GM13977 (cell line): ENCODE measurements at places on chromosomes 13 and 19.

DNA sequence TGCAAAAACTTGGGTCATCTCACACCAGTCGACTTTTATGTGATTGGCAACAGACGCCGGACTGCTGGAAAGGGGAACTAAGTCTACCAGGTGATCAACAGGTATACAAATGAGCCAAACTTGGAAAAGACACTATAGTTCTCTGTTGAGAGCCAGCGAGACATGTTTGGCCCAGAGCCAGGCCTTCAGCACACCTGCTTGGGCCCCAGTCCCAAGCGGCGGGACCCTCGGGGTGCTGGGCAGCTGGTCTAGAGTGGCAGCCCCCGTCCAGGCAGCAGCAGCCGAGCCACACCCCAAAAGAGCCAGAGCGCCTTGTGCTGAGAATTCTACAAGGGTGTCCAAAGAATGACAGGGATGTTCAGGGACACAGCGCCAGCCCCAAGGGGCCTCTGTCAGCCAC lies 28.0 kb downstream of the NAXD start:
- DNase-seq: no peak

- DNase-seq: no peak
Observed at GRCh38 chr13:48165063-48165462, 67.9 kb upstream of the ITM2B start.

- DNase-seq: peak; percentile 79
Observed at GRCh38 chr19:18408053-18408476, 10.6 kb upstream of the LRRC25 start.

GRCh38 chr19:11420429-11421370 lies 1.6 kb upstream of the RGL3 start:
- peak; percentile 55 for DNase-seq

DNA sequence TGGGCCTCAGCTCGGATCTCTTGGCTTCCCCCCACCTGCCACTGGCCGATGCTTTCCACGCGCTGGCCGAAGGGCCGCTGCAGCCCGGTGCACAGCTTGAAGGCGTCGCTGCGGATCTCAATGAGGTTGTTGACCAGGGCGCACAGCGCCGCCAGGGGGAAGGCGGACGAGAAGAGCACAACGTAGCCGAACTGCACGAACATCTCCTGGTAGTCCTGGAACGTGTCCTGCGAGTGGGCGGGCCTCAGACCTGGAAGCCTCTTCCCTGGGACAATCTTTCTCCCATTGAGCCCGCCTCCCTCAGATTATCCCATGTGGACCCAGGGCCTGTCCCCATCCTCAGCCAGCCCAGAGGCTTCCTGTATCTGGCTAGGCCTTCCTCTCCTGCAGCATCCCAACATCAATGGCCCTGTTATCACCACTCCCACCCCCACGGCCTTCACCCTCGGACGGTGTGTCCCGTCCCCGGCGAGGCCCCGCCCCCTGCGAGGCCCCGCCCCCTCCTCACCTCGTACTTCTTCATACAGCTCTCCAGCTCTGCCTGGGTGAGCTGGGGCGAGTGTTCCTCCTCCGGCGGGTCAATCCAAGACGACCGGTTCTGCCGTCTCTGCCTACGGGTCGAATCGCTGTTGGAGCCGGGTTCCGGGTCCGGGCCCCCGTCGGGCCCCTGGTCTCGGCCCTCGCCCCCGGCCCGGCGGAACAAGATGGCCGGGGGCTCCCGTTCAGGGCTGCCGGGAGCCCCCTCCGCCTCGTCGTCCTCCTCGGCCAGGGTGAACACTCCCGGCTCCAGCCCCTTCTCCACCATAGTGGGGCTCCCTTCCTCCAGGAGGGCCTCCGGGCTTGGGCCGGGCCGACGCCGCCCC lies 6.8 kb downstream of the ANO8 start:
- DNase-seq: peak; percentile 90

DNA sequence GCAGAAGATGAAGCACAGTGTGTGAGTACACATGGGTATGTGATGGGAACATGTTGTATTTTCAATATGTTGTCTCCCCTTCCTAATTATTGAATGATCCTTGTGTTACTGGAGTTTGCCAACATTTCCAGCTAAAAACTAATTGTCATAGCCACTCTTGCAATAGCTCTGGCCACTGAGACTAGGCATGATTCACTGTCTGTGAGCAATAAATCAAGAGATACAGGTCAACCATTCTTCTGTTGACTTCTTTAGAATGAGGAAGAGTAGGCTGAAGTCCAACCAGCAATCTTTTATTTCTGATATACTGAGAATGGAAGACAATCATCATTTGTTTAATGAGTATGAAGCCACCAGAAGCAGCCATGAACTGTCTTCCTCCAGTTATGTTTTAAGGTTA lies 413.9 kb downstream of the SLITRK5 start:
- DNase-seq: no peak

- DNase-seq: peak; percentile 66
Observed at GRCh38 chr19:6718741-6719539, 1.5 kb downstream of the C3 start.

GRCh38 chr13:49256841-49257240 lies 9.1 kb downstream of the CDADC1 start:
- no peak for DNase-seq

DNA sequence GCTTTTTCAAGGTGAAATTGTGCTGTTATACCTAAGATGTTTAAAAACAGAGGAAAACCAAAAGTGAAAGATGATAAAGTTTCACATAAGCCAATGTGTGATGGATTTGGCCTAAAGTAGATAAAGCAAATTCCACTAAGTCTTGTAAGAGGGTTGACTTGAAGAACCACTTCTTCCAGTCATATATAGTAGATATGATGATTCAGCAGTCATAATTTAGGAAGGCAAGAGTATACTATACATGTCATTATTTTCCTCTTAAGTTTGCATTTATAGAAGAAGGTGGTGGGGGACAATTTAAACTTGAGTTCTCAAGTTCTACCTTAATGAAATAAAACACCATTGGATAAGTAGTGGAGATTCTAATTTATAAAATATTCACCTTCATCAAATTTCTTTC lies 37.3 kb downstream of the PHF11 start:
- DNase-seq: no peak

DNA sequence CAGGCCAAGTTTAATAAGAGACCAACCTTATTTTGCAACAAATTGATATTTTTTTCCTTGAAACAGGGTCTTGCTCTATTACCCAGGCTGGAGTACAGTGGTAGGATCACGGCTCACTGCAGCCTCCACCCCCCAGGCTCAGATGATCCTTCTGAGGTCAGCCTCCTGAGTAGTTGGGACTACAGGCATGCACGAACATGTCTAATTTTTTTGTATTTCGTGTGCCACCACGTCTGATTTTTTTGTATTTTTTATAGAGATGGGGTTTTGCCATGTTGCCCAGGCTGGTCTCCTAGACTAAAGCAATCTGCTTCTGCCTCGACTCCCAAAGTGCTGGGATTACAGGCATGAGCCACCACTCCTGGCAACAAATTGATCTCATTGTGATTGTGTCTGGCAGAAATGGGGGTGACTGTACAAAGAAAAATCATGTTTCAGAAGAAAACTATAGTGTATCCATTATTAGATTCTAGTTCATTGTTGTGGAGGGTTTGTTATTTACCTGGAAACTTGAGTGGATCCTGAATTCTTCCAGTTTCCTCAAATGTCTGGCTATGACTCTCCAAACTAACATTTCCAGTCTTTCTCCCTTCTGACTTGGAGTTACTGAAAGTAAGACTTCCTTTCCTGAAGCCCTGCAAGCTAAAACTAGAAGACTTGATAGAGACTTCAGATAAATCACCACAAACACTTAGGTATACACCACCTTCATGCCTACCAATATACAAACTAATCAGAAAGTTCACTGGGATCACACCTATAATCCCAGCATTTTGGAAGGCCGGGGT lies 17.3 kb upstream of the AKT2 start:
- no peak for DNase-seq

- peak; percentile 24 for DNase-seq
Observed at GRCh38 chr13:89897681-89898080, 1449.8 kb upstream of the MIR17HG start.

GRCh38 chr19:39449116-39449797 lies 3.9 kb downstream of the SUPT5H start:
- DNase-seq: no peak

GRCh38 chr19:42233106-42233505 lies 9.3 kb downstream of the GSK3A start:
- DNase-seq: no peak

DNA sequence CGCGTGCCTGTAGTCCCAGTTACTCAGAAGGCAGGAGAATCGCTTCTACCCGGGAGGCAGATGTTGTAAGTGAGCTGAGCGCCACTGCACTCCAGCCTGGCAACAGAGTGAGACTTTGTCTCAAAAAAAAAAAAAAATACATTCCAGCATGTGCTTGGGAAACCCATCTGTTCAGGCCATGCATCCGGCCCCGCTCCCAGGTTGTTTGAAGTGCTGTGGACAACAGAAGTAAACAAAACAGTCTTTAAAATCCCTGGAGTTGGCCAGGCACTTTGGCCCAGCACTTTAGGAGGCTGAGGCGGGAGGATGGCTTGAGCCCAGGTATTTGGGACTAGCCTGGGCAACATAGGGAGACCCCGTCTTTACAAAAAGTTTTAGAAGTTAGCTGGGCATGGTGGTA lies 3.2 kb upstream of the PTPRS start:
- no peak for DNase-seq

DNA sequence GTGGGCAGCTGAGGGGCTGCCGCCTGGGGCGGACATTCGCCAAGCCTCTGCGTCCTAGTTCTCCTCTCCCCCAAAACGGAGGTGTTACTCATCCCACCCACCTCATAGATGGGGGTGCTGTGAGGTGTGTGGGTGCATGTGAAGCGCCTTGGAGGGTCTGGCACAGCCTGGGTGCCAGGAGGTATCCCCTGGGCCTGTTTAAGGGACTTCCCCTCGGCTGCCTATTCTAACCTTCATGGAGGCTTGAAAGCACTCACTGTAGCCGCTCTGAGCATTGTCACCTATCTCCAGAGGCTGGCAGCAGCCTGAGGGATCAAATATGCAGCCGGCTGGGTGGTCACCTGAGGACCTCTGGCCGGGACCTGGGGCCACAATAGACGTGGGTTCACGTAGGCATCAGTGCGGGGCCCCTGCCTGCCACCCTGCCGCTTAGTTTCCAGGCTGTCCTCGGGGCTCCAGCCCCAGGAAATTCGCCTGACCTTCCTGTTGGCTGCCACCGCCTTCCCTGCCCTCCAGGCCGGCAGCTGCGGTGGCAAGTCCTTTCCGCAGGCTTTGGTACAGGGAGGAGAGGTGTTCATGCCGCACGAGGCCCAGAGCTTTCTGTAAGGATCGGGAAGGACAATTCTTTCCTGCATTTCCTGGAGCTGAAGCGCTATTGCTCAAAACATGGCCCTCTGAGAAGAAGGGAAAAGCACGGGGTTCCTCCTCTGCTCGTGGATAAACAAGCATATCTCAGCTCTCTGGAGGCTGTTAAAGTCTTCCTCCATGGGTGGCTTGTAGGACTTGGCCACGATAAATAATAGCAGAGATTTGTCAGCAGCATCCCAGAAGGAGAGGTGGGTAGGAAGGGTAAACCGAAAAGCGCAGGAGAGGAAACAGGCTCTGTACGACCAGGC lies 4.6 kb downstream of the COL4A2 start:
- DNase-seq: no peak

- no peak for DNase-seq
Observed at GRCh38 chr13:113437408-113438010, 15.8 kb downstream of the ADPRHL1 start.

- DNase-seq: no peak
Observed at GRCh38 chr13:98717256-98717655, 35.2 kb downstream of the SLC15A1 start.

DNA sequence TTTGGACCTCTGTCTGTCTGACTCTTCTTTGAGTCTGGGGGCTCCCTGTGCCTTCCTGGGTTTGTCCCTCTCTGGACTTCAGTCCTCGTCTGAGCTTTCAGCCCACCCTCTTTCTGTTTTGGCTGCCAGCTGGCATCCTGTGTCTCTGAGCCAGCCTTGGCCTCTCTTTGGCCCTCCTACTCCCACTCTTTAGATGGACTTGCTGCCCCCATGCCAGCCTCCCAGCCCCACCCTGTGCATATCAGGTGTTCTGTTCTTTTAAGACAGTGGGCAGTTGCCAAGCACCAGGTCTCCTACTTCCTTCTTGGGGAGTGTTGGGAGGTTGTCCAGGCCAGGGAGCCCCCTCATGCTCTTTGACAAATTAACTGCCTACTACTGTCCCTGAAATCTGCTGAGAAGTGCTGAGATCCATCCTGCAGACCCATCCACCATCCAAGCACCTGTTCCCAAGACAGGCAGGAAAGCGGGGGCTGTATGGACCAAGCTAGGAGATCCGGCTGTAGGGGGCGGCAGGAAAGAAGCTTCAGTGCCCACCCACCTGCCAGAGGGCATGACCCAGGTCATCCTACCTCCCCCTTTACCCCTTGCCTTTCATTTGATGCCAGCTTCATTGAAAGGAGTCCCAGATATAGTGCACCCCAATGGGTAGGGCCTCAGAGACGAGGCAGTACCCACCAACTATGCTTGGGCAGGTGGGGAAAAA lies 9.6 kb downstream of the CIC start:
- DNase-seq: no peak

DNA sequence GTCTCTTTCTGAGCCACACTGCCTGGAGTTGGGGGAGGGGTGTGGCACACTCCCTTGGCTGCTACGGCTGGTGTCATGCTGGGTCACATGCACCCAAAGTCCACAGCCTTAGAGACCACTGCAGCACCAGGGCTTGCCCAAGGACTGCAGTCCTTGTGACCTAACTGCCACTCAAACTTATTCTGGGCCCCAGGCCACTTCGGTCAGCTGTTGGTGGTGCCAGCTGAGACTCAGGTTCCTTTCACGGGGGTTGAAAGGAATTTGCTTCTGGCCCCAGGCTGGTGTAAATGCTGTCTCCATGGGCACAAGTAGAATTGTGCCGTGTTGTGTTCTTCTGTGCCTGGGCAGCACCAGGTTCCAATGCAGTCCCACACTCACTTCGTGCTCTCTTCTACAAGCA lies 9.5 kb upstream of the VN1R1 start:
- no peak for DNase-seq

- peak; percentile 8 for DNase-seq
Observed at GRCh38 chr13:38167164-38167822, 182.4 kb upstream of the UFM1 start.

DNA sequence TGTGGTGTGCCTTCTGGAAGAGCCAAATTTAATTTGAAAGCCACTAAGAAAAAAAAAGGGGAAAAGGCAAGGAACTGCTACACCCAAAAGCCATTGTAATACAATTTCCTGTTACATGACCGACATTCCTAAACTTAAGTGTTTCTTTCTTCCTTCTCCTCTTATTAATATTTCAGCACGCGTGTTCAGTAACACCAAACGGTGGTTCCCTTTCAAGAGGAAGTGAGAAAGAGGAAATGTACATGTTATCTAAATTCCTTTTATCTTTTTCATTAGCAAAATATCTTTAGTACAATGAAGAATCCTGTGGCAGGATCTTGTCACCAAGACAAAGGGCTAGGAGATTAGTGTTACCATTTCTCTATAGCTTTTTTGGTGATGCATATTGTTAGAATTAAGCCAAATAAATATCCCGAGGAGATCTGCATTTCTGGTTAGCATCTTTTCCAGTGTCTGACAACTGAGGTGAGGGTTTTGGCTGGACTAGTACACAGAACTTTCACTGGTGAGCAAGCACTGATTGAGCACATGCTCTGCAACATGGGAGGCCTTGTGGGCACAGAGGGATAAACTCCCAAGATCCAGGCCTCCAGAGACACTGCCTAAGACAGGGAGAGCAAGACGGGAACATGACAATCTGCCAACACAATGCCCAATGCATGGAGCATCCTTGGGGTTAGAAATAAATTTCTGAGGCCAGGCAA lies 22.1 kb downstream of the LATS2 start:
- DNase-seq: no peak
